GM06990 (cell line): ENCODE measurements at places on chromosomes 3 and 15.

DNA sequence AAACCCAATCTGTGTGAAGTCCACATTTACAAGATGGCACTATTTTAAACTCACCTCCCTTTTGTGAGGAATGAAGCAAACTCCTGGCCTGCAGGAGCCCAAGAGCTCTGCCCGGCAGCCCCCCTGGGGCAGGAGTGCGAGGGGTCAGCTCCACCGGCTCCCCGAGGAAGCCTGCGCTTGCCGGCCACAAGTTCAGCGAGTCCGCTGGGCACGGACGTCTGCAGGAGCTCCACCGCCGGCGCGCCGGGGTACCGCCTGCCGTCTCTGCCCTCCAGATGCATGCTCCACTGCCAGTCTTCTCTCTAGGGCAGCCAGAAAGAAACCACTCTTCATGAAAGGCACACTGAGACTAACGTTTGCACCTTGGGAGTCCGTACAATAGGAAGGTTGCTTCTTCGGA lies 17.5 kb downstream of the OCA2 start:
- DNase-seq: no peak

- DNase-seq: no peak
Observed at GRCh38 chr3:179613807-179614206, 9.2 kb downstream of the NDUFB5 start.

- no peak for DNase-seq
Observed at GRCh38 chr3:181326637-181327223, 337.2 kb upstream of the DNAJC19 start.

DNA sequence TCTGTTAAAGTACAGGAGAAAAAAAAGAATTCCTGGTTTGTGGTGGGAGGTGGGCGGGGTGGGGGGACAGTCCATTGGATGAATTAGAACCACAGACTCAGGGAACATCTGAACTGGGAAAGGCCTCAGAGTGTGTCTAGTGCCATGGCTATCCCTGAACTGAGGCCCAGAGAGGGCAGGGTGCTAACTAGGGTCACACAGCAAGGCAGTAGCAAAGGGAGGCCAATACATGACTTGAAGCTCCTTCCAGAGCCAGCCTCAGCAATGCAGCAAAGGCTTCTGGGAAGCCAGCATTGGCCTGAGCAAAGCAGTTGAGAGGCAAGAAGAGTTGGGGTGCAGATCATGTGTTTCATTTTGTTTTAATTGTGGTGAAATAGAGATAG lies 85.4 kb downstream of the SMAD6 start:
- DNase-seq: no peak

DNA sequence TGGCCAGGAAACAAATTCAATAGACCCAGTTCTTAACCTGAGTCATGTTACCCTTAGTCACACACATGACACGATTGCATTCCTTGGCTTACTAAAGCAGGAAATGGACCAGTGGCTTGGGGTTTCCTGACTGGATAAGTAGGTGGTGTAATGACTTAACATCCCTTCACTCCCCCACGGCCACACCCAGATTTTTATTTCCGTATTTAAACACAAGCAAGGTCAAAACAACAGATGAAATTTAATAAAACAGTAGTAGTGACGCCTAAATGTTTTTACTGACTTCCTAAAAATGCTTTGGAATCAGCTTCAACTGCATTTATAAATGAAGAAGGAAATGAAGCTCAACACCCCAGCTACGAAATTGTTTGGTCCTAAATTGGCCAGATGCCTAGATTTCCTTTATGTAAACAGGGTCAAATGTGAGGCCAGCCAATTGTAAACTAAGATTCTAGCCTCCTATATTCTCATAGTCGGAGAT lies 324.3 kb downstream of the CHST2 start:
- no peak for DNase-seq

DNA sequence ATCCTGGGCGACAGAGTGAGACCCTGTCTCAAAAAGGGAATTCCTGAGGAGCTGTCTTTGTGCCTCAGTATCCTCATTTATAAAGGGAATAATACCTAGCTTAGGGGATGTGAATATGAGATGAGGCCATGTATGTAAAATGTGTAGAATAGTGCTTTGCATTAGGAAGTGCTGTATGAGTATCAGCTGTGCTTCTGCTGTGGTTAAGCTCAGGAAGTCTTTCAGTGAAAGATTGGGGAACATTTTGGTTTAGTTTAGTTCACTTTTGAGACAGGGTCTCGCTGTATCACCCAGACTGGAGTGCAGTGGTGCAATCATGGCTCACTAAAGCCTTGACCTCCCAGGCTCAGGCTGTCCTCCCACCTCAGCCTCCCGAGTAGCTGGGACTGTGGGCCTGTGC lies 10.6 kb downstream of the THUMPD3 start:
- no peak for DNase-seq

DNA sequence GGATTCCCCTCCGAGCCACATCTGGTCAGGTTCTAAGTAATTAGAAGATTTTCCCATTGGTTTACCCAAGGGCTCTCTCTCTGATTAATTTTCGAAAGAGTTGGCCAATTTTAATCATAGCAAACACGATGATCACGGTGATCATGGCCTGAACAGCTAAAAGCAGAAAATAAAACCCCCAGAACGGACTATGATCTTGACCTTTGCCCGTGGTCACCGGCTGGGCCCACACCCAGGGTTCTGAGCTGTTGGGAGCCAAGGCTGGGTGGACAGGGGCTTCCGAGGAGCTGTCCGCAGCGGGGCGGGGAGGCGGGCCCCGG lies 2.6 kb downstream of the GP5 start:
- DNase-seq: no peak

GRCh38 chr3:150495563-150496168 lies 50.6 kb downstream of the SERP1 start:
- peak; percentile 15 for DNase-seq

- DNase-seq: no peak
Observed at GRCh38 chr3:136621628-136622027, 130.6 kb downstream of the STAG1 start.

GRCh38 chr15:48317221-48317620 lies 14.0 kb upstream of the DUT start:
- no peak for DNase-seq

DNA sequence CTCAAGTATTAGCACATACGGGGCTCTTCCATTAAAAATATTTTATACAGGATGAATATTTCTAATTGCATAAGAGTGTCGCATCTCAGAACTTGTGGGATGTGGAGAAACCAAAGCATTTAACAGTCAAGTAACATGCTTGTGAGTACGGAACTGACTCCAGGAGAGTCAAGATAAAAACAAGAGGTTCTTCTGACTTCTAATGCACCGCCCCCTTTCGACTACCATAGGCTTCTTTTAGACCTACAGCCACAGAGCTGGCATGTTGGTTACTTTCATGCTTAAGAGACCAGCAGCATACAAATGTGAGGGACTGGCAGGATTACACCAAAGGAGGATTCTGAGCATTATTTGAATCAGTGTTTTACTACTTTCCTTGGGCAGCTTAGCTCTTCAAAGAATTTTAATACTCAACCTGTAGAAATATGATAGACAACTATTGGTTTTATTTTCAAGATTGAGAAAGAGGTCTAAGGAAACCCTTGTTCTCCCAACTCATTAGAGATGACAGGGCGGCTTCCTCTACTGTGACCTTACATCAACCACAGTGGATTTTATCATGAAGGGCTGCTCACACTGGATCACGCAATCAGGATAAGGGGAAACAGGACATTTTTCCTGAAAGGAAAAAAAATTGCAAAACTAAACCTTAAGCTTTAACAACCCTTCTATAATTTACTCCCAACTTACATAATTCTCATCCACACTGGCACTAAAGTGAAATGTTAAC lies 14.0 kb downstream of the ETV5 start:
- DNase-seq: no peak

GRCh38 chr3:98984024-98984423 lies 82.5 kb upstream of the DCBLD2 start:
- no peak for DNase-seq

GRCh38 chr3:64739971-64740631 lies 52.3 kb upstream of the ADAMTS9 start:
- no peak for DNase-seq

- DNase-seq: no peak
Observed at GRCh38 chr3:31929826-31930502, 51.1 kb downstream of the OSBPL10 start.

DNA sequence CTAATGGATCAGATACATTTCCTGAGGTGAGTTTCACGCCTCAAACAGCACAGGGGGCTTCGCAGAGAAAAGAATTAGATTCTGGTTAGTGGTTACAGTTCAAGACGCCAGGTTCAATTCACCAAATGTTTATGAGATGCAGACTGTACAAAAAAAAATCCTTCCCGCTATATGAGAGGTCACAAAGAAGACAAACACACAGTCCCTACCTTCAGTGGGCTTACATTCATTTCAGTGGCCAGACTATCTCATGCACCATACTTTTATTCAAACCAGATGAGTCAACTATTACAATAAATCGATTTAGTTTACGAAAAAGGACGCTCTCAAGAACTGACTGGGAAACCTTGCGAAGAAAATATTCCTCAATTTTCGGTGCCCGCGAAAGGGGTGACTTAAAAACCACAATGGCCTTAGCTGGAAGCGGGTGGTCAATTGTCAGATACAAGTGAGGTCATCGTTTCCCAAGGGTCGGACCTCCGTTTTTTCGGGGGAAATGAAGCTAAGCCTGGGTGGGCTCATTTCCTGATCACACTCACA lies 695 bp downstream of the METTL6 start:
- no peak for DNase-seq

DNA sequence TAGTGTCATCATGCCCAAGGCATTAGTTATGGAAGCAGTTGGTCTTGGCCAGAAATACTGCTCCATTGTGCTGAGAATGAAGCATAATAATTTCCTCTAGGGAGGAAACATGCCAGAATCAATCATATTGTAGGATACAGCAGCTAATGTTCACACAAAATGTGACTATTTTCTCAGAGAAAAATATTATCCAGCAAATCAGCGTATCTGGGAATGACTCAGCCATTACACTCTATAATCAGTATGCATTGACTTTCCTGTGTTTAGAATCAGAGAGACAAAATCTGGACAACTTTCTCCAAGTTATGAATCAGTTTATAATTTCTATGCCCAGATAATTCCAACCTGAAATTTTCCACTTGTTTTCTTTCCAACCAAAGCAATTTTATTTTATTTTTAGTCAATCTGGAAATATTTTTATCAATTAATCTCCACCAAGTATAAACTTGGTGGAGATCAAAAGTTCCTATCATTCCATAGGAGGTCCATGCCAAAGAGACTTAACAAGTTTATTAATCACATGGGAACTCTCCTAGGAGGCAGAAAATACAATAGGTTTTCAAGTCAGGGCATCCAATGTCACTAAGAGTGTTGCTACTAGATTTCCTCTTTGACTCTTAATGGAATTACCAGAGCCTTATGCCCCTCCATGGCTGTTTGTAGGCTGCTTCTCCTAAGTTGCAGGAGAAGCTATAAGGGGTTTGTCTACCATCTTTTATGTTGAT lies 36.4 kb downstream of the SUCNR1 start:
- no peak for DNase-seq

- DNase-seq: no peak
Observed at GRCh38 chr3:46579756-46580286, 13.7 kb upstream of the LRRC2 start.

DNA sequence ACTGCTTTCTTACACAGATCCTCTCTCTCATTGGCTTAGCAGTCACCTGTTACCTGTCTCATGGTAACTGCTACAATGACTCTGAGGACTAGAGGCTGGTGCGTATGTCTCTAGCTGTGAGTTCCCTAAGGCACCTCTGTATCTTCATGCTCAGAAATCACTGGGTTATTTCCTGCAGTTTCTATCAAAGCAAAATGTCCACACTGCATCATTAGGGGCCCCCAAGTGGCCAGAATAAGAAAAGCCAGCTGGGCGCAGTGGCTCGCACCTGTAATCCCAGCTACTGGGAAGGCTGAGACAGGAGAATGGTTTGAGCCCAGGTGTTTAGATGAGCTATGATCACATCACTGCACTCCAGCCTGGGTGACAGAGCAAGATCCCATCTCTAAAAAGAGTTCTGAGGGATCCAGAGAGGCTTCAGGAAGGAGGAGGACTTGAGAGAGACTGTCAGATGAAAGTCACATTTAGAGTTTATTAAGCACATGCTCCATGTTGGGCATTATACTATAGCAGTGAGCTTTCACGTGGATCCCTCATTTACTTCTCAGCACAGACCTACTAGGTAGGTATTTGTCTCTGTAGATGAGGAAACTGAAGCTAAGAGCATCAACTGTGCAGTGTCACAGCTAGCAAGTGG lies 2.3 kb upstream of the VPS18 start:
- DNase-seq: no peak

DNA sequence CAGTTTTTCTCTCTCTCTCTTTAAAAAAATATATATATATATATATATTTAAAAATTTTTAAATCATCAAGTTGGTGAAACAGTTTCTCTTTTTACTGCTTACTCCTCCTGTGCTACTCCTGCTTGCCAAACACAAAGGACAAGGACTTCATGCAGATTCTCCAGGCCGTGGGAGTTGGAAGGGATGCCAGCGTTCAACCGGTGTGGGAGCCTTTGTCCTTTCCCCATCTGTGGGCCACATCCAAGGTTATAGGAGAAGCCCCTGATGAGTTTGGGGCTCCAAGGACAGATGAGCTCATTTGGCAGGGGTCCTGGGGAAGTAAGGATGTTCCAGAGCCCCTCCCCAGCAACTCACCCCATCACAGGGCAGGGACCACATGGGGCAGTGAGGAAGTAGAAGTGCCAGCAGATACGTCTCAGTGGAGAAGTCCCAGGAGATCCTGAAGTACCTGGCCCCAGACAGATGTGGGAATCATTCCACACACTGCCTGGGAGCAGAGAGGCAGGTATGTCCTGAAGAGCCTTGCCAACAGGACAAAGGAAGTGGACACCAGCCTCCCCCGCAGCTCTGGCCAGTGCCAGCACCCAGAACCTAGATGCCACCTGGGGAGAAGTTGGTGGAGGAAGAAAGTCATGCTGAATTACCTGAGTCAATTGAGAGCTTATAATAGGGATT lies 36.6 kb downstream of the CCK start:
- no peak for DNase-seq

DNA sequence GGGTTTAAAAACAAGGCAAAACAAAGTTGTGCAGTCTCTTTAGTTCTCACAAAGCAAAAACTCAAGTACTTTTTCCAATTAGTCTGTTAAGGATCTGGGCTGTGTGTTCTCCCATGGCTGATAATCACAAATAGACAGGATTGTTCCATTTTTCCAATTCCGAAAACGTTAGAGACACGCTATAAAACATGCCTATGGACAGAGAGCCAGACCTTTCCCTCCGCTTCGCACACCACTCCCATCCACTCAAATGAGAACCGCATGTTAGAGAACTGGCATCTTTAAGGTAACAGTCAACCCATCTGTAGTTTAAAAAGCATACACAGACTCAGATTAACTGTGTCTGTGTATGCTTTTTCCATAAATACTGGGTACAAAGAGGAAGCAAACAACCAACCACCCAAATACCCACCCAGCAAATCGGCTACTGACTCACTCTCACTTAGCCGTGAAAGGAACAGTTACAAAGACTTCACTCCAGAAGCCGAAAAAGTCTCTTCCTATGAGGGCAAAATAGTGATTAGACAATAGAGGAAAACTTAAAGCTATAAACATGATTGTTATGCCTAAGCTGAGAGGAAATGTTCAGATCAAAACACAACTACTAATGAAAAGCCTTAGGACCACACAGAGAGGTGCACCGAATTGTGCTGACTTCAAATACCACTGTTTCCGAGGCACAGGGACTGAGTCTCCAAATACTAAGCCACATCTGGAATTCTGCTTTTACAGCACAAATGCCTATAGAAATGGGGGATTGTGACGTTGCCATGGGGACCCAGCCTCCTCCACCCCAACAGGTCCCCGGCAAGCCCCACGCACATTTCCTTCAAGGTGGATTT lies 36.1 kb downstream of the IL17RD start:
- DNase-seq: no peak
